ENCODE measurements at places on chromosomes 16 and 17.

DNA sequence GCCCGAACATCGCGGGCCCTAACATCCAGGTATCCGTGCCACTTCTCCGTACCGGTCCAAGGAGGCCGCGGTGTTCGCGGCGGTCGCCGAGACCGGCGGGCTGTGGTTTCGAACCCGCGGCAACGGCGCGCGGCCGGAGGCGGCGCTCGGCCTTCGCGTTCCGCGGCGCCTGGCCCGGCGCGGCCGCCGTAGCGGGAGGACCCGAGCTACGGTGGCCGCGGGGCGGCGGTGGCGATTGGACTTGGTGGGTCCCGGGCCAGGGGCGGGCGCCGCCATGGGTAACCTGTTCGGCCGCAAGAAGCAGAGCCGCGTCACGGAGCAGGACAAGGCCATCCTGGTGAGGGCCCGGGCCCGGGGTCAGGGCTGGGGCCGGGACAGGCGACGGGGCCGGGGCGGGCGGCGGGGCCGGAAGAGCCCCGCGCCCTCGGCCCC, at the start of gene CHMP6:
Gene CHMP6, plus strand, starts transcription at position 197 of the 432 bp plus-strand sequence. Its CDS starts 78 bp downstream, at position 275.
- DNase-seq: peak; percentile 72

- DNase-seq: no peak
Measured at GRCh38 chr17:59026176-59026939, 80.3 kb downstream of the TRIM37 start.

GRCh38 chr17:15966879-15967248, 21.9 kb downstream of the ADORA2B start:
- no peak for DNase-seq

GRCh38 chr17:80614332-80615047, 69.9 kb downstream of the RPTOR start:
- no peak for DNase-seq

DNA sequence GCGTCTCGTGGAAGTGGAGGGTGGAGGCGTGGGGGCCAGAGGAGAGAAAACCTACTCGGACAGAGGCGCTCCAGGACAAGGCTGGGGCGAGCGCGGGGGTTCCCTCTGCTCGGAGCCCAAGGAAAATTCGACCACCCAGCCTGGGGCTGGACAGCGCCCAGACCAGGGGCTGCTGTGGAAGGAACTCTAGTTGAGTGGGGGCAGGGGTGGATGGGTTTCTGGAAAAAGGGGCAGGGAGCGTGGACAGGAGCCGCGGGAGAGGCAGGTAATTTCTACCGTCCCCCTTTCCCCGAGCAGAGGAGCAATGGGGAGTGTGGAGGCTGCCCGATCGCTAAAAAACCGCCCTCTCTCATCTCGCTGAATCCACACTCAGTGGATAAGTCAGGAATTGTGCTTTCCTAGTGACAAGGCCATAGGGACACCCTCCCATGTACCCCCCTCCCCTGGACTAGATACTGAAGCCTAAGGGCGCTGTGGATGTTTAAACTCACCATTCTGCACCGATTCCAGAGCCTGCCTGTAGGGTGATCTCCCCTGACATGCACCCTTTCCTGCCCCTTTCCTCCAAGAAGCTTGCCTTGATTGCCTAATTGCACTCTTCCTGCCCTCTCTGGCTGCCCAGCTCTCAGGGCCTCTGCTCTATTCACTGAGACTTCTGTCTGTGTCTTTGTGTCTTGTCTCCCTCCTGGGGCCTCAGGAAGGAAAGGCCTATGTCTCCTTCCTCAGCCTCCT, 90.7 kb upstream of the TMEM97 start:
- DNase-seq: no peak

GRCh38 chr16:336269-336668, 16.3 kb downstream of the AXIN1 start:
- DNase-seq: no peak

DNA sequence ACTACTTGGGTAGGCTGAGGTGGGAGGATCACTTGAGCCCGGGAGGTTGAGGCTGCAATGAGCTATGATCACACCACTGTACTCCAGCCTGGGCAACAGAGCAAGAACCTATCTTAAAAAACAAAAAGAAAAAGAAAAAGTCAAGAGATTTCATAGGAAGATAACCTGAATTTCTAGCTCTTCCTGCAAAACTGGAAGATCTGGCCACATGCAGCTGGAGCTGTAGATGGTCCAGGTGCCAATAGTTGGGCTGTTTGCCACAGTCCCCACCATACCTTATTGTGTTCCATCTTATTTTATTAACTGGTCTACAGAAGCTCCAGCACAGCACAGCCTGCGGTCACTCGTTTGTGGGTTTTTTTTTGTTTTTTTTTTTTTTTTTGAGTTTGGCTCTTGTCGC, 15.0 kb downstream of the ATP2A1 start:
- DNase-seq: no peak

DNA sequence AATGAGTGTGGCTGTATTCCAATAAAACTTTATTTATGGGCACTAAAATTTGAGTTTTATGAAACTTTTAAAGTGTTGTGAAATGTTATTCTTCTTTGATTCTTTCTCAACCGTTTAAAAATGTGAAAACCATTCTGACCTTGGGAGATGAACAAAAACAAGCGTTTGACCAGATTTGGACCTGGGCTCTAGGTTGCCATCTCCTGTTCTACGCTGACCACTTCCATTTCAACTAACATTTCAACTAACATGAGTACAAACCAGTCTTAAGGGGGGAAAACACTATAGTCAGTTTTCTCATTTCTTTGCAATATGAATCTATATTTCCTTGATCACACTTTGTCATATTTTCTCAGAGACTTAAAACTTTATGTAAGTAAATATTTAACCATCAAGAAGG, 118.4 kb upstream of the IRX5 start:
- no peak for DNase-seq

GRCh38 chr17:68785565-68786486, 169.4 kb downstream of the ABCA8 start:
- no peak for DNase-seq

DNA sequence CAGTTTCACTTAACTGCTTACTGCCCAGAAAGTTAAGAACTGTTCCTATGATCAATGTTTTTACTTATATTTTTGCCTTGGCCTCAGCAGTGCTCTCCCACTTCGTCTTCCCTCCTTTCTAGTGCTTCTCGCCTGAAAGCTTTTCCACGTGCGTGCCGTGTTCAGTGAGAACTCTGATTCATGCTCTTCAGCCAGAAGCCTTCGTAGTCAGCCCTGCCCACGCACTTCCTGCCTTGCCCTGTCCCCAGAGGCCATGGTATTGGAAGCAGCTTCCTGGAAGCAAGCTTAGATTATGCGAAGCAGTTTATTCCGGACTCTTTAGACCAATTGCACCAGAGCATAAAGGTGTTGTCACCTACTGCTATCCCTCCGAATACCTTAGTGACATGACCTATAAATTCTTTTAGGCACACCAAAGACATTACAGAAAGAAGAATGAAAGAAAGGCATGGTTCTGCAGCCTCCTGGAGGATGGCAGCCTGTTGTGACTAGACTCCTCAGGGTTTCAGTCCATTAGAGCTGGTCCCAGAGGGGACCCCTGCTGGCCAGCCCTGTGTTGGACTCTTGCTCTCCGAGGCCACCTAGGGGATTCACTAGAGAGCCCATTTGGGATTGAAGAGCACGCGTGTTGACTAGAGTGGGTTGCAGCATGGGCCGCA, 105.2 kb downstream of the RPTOR start:
- peak; percentile 86 for DNase-seq

DNA sequence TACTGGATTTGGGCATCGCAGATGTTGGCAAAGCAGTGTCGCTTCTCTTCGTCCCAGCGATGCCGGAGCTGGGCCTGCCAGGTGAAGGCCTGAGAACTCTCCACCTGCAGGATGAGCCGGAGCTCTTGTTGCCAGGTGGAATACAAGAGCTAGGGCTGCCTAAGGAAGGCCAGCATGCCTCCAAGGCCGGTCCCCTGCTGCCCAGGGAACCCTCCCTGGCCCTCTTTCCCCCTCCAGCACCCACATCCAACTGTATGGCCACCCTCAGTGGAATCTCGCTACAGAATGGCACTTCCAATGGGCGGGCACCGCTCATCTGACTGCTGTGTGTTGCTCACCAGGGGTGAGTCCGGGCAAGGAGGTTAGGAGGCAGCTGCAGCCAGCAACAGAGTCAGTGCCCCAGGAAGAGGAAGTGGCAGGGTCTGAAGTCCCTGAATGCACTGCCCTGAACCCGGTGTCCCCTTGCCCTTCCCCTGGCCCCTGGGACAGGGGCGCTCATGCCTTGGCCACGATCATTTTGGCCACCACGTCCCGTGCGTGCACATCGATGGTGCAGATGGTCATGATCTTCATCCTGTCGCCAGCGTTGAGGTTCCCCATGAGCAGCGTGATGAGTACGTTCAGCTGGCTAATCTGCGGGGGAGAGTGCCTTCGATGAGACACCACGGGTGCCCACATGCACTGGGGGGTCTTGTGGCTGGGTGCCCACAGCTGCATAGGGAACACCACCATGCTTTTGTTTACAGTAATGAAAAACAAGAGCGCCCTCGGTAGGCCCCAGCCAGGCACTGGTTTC, 75.8 kb downstream of the DNAH17 start:
- DNase-seq: no peak

GRCh38 chr16:66166490-66166889, 200.0 kb upstream of the CDH5 start:
- no peak for DNase-seq

GRCh38 chr16:8763083-8763482, 34.4 kb downstream of the TMEM186 start:
- no peak for DNase-seq

DNA sequence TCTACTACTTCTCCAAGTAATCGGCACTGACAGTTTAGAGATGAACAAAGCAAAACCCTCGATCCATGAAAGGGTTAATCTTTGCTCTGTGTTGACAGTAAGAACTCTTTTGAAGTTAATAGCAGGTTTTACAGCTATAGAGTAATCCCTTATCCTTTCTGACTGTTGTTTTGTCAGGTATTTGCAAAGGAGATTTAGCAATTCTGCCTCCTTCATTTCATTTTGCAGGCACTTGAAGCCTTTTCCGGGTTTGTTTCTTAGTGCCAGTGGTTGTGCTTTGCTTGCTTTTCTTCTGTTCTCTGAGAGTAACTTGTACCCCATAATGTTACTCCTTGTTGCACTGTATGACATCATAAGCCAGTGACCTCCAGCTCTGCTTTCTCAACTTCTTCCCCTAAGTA, 64.5 kb downstream of the TANGO6 start:
- DNase-seq: no peak

GRCh38 chr16:12479751-12480150, 323.9 kb downstream of the CPPED1 start:
- no peak for DNase-seq

DNA sequence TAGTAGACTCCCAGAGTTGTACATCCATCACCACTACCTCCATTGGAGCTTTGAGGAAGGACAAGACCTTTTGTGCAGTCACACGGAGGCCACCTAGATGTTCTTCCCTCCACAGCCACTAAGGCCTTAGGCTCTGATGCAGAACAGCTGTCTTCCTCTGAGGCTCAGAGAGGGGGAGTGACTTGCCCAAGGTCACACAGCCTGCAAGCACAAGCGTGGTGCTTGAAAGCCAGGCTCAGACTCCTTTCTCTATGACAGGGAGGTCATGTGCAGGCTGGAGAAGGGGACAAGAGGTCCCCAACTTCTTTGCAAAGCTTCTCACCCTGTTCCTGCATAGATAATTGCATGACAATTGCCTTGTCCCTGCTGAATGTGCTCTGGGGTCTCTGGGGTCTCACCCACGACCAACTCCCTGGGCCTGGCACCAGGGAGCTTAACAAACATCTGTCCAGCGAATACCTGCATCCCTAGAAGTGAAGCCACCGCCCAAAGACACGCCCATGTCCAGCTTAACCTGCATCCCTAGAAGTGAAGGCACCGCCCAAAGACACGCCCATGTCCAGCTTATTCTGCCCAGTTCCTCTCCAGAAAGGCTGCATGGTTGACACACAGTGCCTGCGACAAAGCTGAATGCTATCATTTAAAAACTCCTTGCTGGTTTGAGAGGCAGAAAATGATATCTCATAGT, 12.7 kb downstream of the SCGB1C2 start:
- DNase-seq: no peak

GRCh38 chr17:62888148-62888547, 77.9 kb upstream of the TANC2 start:
- no peak for DNase-seq

DNA sequence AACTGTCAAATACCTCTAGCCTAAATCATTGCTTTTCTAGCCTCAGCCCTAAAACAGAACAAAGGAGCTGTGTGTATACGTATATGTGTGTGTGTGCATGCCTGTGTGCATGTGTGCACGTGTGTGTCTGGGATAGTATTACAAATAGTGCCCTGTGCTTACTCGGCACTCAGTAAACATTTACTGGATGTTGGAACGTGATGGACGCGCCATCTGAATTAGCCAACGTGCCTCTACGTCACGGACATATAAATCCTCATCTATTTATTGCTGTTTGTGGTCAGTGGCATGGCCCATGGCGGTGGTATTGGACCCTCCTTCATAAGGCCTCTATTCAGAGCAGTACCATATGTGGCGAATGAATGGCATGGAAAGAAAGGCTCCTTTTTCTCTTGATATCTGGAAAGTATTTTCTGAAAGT, 37.5 kb downstream of the WWP2 start:
- no peak for DNase-seq

DNA sequence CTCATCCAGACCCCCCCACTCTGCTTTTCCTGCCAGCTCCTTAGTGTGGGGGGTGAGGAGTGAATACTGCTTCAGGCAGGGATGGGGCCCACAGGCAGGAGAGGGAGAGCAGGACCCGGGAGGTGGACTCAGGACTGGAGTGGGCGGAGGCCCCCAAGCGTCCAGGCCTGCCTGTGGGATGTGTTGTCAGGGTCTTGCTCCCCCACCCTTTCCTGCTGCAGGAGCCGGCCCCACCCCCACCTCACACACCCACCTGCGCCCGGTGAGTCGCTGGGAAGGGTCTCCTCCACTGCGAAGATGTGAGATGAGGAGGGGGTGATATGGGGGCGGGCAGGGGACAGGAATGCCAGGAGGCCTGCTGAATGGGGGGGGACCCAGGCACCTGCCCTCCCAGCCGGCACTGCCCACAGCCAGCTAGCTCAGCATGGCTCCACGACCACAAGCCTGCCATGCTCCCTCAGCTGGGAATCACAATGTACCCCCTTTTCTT, 1.1 kb downstream of the FAM171A2 start:
- DNase-seq: no peak

- no peak for DNase-seq
Measured at GRCh38 chr17:9256751-9257629, 235.7 kb downstream of the NTN1 start.

DNA sequence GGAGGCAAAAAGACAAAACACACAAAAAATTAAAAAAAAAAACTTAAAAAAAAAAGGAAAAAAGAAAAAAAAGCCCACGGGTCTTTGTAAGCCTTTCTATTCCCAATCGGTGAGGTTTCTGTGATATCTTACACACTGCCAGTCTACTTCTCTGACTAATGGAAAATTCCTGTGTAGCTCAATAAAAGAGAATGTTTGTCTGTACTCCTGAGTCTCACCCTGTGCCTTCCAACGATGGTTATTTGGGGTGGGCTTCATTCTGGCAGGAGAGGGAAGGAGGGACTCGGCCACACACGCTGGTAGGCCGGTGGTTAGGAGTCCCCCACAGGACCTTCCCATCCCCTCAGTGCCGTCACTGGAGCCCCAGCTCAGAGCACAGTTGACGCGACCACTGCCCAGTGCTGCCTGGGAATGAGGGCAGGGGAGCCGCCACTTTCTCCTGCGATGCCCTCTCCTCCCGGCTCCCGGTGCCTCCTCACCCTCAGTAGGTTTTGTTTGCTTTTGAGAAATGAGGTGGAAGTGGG, 68.0 kb downstream of the AMFR start:
- DNase-seq: no peak

All from stimulated activated CD4-positive, alpha-beta T cell treated with anti-CD3 and anti-CD28 coated beads, TNF-alpha, amount 100 ng/mL, for 24 hours (primary cell).